ENCODE measurements at places on chromosomes 1 and 21.

- no peak for DNase-seq
Measured at GRCh38 chr1:244022311-244022710, 28.8 kb upstream of the ZBTB18 start.

DNA sequence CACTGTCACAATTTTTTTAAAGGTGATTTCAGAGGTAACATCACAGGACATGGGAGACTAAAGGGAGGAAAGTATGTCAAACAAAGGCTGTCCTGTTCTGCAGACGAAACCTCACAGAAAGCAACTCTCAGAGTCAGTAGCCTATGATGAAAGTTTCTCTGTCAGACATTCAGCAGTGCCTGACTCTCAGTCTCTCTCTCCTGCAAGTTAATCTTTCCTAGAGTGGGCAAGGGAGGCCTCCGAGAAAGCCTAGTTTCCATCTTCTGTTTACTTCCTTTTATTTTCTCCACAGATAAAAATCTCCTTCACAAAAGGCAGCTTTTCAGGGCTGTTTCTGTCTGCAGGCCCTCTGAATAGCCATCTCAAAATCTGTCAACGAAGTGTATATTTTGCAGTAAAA, 24.9 kb upstream of the FMO2 start:
- DNase-seq, result peak; percentile 1

DNA sequence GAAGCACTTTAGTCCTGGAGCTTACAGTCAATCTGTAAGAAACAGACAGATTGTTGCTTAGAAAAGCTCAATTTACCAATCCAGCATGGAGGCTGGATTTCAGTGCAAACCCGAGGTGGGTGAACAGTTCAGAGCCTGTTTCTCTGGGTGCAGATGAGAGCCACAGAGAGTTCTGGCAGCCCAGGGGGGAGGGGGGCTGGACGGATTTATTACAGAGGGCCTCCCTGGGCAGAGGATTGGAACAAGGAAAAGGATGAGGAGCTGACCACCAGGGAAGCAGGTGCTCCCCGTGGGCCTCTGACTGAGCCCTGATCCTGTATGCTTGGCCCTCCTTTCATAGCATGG, 38.0 kb upstream of the EPS8L3 start:
- DNase-seq, result no peak

- DNase-seq, result no peak
Measured at GRCh38 chr1:223653015-223653414, 12.5 kb downstream of the CAPN8 start.

DNA sequence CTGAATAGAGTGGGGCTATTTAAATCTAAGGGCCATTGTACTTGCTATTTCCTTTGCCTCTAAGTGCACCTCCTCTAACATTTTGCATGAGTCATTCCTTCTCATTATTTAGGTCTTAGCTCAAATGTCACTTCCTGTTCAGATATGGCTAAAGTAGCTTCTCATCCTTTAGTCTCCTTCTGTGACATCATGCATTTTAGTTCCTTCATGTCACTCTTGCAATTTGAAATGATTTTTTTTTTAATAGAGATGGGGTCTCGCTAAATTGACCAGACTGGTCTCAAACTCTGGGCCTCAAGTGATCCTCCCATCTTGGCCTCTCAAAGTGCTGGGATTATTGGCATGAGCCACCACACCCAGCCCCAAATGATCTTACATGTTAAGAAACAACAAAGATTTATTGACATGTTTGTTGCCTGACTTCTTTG, 6.6 kb downstream of the TBX19 start:
- no peak for DNase-seq

DNA sequence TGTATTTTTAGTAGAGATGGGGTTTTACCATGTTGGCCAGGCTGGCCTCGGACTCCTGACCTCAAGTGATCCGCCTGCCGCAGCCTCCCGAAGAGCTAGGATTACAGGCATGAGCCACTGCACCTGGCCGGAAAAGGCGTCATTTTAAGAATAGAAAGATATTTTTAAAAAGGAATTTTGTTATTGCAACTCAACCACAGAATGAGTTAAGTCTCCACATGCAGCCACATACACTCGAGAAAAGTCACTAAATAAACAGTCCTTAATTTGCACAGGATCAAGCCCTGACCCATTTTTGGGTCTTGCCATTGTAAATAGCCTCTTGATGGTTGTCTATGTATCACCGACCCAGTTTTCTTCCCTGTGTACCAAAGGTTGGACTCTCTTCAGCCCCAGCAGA, 85.5 kb downstream of the FBXO2 start:
- no peak for DNase-seq

DNA sequence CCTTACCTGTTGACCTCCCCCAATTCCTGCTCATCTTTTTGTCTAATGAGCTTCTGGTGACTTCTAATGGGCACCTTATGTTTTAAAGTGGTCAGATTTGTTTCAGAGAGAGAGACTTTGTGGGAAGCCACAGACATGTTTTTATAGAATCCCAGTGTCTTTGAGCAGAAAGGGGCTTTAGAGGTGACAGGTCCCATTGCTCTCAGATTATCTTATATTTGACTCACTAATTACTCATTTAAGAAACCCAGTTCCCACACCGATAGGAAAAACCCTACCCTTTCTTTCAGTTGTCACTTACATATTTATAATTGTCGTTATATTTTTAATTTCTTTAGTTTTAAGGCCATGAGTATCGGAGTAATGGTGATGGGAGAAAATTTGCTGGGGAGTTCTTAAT, 215.5 kb downstream of the CAMTA1 start:
- DNase-seq, result no peak

- no peak for DNase-seq
Measured at GRCh38 chr1:6435129-6435528, 10.6 kb downstream of the ESPN start.

DNA sequence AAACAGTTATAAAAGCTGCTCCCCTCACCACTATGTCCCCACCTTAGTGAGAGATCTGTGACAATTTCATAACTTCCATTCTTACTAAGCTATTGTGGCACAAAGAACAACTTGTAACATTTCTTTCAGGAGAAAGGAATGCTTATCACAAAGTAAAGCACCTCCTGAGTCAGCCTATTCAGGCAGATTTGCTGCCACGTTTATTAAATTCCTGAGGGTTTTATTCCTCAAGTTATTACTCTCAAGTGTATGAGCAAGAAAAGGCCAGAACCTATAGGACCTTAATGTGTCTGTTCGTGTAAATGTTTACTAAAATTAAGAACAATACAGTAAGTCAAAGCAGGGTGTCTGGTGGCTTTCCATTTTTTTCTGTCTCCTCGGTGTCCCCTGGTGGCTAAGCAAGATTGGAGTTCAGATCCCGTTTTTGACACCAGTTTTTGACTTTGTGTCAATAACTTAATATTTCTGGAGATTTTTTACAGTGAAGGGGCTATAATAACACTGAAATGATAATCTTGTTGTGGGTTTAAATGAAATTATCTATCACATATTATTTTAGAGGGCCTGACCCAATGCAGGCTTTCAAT, 1539.6 kb downstream of the BRINP3 start:
- no peak for DNase-seq

DNA sequence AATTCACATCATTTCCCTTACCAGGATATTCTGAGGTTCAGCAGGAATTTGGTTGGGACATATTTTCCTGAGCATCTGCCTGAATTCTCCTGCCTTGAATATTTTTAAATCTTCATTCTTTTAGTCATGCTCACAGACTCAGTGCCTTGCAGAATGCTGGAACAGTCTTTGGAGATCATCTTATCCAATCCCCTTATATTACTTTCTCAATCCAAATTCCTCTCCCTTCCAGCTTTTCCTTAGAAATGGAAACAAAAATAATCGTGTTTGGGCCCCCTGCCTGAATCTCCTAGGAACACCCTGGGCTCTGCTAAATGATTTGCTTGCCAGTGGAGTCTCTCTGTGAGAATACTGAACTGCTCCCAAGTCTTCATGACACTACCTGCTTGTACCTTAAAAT, 38.4 kb downstream of the LHX8 start:
- no peak for DNase-seq

DNA sequence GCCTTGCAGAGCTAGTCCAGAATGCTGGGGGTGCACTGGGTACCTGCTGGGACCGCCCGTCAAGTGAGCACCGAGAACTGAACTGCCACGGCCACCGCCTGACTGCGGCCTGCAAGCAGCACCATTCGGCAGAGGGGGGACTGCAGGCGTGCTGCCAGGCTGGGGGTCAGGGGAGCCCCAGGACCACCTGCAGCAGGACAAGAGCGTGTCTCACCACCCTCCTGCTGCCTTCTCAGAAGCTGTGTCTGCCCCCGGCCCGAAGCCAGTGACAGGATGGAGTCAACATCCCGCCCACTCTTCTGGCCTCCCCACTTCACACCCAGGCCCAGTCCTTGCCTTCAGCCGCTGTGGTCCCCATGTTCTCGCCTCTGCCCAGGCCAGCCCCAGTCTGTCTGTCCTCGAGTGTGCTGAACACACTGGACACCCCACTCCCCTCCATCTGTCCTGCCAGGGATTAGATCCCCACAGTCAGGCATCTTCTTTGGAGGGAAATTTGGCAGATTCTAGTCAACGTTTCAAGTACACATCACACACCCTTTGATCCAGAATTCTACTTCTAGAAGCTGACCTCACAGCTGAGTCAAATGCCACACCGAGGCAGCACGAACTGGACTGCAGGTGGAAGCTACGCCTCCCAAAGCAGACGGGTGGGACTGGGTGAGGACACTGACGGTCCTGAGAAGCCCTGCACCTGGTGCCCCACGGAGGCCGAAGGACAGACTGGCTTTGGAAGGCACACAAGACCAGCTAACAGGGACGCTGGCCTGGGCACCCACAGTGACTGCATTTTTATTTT, 26.0 kb downstream of the PTTG1IP start:
- no peak for DNase-seq

DNA sequence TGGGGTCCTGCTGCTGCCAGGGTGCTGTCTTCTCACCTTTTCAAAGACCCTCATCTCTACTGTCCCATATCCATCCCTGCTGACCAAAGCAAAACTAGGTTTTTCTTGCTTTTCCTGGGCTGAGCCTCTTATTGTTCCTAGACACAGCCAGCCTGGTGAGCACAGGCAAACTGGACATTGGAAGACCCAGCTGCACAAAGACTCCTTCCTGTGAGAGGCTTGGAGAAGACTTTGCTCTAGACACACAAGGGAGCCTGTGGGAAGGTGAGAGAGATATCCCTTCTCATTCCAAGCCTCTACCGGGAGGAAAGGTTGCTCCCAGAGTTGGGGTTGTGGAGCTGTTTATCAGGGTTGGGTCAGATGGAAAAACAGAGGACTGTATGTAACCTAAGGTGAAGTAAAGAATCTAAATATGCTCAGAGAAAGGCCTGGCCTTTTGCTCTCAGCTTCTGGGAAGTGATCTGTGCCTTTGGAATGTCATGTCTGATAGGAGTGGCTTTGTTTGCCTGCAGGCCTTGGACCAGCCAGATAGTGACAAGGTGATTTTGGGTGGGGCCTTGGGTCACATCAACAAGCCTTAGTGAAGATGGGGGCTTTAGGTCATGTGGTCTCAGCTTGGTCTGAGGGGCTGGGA, 87.6 kb upstream of the RUNX1 start:
- DNase-seq, result no peak

DNA sequence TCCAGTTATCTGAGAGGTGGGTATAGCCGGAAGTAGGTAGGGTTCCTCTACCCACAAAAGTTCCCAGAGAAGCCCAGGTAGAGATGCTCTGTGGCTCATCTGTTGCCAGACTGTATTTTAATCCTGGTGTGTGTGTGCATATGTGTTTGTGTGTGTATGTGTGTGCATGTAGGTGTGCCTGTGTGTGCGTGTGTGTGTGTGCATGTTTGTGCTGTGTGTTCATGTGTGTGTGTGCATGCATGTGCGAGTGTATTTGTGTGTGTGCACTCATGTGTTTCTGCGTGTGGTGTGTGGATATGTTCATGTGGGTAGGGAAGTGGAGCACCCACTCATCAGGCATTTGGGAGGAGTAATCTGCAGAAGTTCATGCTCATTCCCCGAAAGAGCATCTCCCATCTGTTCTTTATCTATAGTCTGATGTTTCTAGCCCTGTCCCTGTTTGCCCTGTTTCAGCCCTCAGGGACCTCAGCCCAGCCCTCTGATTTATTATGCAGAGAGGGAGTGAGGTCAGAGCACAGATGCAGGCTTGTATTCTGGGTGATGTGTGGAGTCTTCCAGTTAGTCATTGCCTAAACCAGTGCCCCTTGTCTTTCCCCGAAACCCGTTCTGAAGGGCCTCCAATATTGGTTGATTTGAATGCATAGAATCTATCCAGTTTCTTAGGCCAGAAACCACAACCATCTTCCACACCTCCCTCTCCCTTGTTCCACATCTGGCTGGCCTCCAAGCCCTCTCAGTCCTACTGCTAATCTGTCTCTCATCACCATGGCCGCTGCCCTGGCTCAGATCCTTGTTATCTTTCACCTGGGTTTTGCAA, 69.1 kb downstream of the DISC1 start:
- DNase-seq, result no peak

- no peak for DNase-seq
Measured at GRCh38 chr21:17759511-17760178, 59.5 kb downstream of the C21orf91 start.

GRCh38 chr1:30773722-30774358, 16.3 kb upstream of the LAPTM5 start:
- no peak for DNase-seq

DNA sequence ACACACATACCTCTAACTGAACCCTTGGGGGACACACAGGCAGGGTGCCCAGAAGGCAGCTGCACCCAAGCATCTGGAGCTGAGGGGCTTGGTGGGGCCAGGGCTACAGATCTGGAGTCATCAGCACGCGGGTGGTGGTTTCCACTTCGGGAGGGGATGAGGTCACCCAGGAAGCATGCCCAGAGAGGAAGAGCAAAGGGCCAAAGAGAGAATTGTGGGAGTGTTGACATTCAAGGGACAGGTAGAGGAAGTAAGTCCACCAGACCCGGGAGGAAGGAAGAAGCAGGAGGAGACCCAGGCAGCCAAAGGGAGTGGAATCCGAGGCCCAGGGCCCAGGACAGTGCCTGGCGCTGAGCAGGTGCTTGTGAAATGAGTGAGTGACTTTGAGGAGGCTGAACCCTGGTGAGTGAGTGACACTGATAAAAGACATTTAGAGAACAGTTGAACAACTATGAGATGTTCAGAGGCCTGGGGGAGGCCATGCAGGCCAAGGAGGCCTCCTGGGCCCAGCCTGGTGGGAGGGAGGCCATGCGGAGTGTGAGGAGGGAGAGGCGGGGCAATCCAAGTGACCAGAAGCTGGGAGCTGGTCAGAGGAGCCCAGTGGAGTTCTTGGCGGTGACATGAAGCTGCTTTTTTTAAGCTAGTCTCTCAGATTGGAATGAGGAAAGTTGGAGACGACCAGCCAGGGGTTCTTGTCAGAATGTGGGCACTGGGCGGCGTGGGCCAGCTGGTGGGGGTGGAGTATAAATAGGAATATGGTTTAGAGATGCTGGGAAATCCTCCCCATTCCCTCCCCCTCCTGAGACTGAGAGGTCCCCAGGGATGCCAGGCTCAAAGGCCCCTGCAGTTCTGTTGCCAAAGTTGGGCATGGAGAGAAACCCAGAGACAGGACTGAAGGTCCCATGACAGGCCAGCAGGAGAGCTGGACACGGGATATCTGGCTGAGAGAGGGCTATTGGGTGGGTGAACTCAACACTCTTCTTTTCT, 7.9 kb downstream of the CDK18 start:
- DNase-seq, result no peak

- DNase-seq, result no peak
Measured at GRCh38 chr21:34981791-34982190, 67.3 kb downstream of the RUNX1 start.

- no peak for DNase-seq
Measured at GRCh38 chr21:38903690-38904139, 98.0 kb downstream of the ETS2 start.

GRCh38 chr1:85611856-85612255, 31.3 kb downstream of the CCN1 start:
- no peak for DNase-seq
